ENCODE measurements at places on chromosomes 12 and 14. TPM values are rescaled to one million over a fixed set of nuclear protein-coding genes. Genes with fewer than 3 reads are reported as not detected.

DNA sequence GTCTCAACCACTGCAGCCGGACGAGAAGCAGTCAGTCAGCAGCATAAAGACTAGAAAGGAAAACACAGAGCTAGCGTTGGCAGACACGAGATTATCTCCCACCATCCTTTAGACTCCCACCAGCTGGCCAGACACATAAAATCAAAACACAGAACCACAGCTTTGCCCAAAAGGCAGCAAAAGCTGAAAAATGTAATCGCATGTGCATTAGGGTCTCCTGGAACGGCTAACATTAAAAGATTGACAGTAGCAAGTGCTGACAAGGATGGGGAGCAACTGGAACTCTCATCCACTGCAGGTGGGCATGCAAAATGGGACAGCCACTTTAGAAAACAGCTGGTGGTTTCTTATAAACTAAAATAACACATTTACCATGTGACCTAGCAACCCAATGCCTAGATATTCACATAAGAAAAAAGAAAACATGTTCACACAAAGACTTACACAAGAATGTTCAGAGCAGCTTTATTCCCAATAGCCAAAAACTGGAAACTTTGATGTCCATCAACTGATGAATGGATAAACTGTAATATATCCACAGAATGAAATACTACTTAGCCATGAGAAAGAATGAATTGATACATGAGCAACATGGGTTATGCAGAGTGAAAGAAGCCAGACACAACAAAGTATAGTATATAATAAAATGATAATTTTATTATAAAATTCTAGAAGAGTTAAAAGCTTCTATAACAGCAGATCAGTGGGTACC, 37.7 kb downstream of the NCOR2 start:
- no peak for DNase-seq

GRCh38 chr12:102394200-102394599, 86.2 kb downstream of the IGF1 start:
- no peak for DNase-seq

- DNase-seq = no peak
These were observed 15.7 kb upstream of the FAM222A start for GRCh38 chr12:109697877-109698468.

DNA sequence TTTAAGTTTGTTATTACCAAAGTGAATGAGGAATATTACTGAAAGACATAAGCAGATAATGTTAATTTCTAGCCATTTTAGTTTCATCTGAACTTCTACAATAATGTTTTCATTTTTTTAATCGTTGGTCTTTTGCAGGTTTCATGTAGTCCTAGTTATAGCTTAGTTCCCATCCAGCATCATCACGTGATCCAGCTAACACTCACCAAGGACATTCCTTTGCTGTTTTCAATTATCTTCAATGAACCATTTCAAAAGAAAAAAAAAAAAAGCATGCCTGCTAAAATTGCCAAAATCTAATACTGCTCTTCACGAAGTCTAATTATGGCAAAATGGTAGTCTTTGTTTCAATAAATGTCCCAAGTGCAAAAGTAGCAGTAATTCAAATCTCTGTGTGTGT, 187.7 kb upstream of the ATXN7L3B start:
- no peak for DNase-seq

ADSS1 gene
- total RNA-seq = 5.0 TPM

GRCh38 chr14:61528591-61529021, 166.7 kb upstream of the HIF1A start:
- no peak for DNase-seq

GALNT8 gene
- total RNA-seq = 7.9 TPM

DNA sequence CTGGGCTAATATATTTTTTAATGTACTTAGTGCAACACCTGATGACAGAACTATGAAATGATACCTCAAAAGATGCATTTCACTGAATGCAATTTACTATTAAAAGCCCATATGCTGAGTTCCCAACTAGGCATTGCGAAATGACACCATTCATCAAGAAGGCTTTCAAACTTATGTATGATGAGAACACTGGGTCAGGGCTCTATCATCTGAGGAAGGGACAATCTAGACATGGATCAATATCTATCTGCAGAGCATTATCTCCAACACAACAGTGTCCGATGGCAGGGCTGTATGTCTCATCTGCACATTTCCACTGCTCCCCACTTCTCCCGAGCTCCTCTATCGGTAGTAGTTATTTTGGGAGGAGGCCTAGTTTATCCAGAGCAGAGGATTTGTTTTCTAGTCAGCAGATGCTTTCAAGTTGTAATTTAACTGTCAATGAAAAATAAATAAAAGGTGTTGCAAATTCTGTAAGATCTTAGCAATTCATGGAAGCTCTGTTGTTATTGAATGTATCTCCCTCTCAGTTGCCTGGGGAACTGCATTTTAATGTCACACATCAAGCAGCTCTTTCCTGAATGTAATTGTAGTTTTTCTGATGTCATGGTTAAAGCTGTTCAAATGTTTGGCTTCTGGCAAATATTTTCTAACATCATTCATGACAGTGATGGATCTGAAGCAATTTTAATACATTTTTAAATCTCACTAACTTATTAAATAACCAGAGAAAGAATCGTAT, 7.4 kb upstream of the GCH1 start:
- DNase-seq = no peak

KRT73 gene
- total RNA-seq = not detected

NR4A1 gene
- total RNA-seq = 51.0 TPM

KRT72 gene
- not detected for total RNA-seq

DNA sequence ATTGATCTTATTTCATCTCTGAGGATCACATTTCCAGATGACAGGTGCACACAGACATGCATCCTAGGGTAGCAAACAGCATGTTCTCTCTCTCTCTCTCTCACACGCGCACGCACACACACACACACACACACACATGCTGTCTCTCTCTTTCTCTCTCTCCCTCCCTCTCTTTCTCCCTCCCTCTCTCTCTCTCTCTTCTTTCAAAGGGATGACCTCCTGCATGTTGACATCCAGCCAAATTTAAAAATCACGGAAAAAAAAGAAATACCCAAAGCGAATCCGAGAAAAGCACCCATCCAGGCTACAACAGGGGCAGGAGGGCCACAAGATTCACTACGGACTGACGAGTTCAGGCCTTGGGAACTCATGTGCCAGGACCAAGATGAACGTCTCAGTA, 2.3 kb downstream of the KSR2 start:
- DNase-seq = no peak

DNA sequence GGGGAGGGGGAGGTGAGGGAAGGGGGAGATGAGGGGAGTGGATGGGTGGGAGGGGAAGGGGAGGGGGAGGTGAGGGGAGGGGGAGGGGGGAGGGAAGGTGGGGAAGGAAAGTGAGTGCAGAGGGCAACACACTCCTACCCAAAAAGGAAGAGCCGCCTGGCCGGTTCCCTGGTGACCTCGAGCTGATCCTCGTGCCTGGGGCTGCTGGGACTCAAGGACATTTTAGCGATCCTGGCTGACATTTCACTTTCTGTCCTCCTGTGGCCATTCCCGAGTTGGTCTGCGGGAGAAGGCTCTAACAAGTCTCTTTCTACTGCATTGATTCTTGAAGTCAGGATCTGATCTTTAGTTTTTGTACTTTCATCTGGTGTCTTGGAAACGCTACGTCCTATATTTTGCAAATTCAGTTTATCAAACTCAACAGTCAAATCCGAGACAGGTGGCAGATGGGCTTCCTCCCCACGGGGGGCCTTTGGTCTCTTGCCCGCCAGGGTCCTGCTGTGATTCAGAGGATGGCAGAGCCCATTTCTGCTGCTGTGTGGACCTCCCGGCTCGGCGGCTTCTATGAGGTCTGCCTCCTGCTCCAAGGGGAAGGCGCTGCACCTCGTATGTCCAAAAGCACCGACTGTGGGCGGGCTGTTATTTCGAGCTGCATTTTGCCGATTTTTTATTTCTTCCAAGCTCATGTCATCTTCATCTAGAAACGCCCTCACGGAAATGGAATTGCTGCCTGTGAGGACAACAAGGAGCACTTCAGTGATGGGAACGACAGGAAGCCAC, 19.1 kb downstream of the PGAM5 start:
- no peak for DNase-seq

- DNase-seq = no peak
These were observed 19.1 kb upstream of the TBX3 start for GRCh38 chr12:114703060-114703493.

DNA sequence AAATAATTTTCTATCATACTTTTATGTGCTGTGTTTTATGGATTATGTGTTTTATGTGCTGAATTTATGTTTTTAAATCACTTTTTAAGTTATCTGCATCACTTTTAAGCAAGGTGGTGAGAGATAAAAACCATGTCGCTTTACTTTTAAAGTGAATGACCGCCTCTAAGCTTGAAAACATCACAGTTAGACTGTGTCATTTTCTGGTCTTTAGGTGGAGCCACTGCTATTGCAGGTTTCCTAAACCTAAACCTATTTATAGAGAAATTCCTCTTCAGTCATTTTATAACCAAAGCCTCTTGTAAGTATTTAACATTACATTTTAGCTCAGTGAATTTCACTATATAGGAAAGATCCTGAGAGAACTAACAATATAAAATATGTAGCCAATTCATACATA, 21.0 kb upstream of the MDM2 start:
- no peak for DNase-seq

GRCh38 chr14:56659964-56660551, 80.5 kb downstream of the TMEM260 start:
- DNase-seq = no peak

GRCh38 chr14:39169541-39169900, 612 bp downstream of the TRAPPC6B start:
- DNase-seq = no peak

GRCh38 chr12:6285532-6286306, 24.8 kb upstream of the PLEKHG6 start:
- no peak for DNase-seq

TAS2R43 gene
- 0.47 TPM for total RNA-seq

Measured in neural crest cell (in vitro differentiated cells).